ENCODE measurements at places on chromosomes 2 and 18. TPM values are rescaled to one million over a fixed set of nuclear protein-coding genes. Genes with fewer than 3 reads are reported as not detected.
A peak's percentile ranks its signal among the peaks of the same experiment; 100 is the strongest.

Gene GRB14
- total RNA-seq: not detected

Gene FAM237A
- not detected for total RNA-seq

Gene WDSUB1
- total RNA-seq: 7.7 TPM

DNA sequence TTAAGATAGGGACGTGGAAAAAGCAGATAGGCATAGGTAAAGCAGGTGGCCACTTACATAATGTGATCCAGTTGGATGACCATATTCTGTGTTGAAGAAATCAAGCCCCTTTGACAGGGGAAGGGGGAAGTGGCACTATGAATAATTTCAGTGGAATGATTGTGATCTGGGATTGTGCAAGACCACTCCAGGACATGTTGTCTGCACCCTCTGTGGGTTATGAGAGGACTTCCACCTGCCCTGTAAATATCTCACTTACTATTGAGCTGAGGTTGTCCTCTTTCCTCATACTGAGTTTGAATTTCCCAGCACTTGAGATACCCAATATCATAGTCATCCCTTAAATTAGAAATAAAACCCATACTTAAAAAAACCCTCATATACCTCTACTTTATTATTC is 220.7 kb downstream of the IRS1 start:
- H3K27me3 ChIP-seq: no peaks in the 10 kb centered on the region
- no peaks in the 10 kb centered on the region for H3K36me3 ChIP-seq
- no peak overlapping the region for H3K27ac ChIP-seq
- no peak for DNase-seq
- H3K4me3 ChIP-seq: no peak overlapping the region

- no peaks in the 10 kb centered on the region for H3K4me1 ChIP-seq
- no peak overlapping the region for H3K27ac ChIP-seq
- H3K27me3 ChIP-seq: no peaks in the 10 kb centered on the region
- H3K36me3 ChIP-seq: no peaks in the 10 kb centered on the region
- H3K4me3 ChIP-seq: no peak overlapping the region
These were observed 85.3 kb downstream of the C1D start for GRCh38 chr2:67977464-67977863.

- no peaks in the 10 kb centered on the region for H3K27me3 ChIP-seq
- no peaks in the 10 kb centered on the region for H3K36me3 ChIP-seq
- DNase-seq: no peak
- H3K27ac ChIP-seq: peak overlapping the region; percentile 73
These were observed 45.2 kb downstream of the TMEM131 start for GRCh38 chr2:97950329-97951154.

DNA sequence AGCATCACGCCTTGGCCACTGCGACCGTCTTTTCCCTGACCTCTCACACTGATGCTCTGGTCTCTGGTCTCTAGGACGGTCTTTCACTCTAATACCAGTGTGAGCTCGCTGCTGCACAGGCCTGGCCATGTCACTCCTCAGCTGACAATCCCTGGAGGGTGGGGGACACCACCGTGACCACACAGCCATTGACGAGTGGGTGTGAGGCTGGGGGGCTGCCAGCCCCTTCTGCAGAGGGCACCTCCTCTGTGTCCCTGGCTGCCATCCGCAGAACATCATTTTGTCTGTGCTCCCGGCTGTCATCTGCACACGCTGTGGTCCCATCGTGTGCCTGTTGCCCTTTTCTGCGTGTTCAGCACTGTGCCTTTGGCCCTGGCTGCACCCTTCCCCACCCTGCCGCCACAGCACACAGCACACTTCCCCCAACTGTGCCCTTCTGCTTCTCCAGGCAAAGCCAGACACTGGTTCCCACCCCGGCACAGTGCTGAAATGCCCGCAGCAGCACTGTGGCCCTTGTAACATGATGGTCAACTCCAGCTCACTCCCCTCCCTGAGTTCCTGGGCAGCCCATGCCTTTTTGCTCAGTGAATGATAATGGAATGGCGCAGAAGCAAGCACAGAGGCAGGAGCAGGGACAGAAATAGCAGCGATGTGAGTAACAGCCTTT is 30.4 kb upstream of the INHBB start:
- H3K27ac ChIP-seq: no peak overlapping the region
- no peaks in the 10 kb centered on the region for H3K36me3 ChIP-seq
- no peaks in the 10 kb centered on the region for H3K4me1 ChIP-seq
- DNase-seq: no peak
- no peak overlapping the region for H3K4me3 ChIP-seq

- no peaks in the 10 kb centered on the region for H3K27me3 ChIP-seq
- no peak for DNase-seq
- no peaks in the 10 kb centered on the region for H3K36me3 ChIP-seq
- H3K4me3 ChIP-seq: no peak overlapping the region
- H3K4me1 ChIP-seq: peaks cover 14% of the 10 kb centered on the region
- no peak overlapping the region for H3K27ac ChIP-seq
These were observed 117.0 kb downstream of the RBMS1 start for GRCh38 chr2:160376576-160376975.
